A549 treated with Mapracorat at 1 μM for 4 hours (cell line): ENCODE measurements at places on chromosomes 16 and 17. TPM values are rescaled to one million over a fixed set of nuclear protein-coding genes. Genes with fewer than 3 reads are reported as not detected.

PIRT gene
- total RNA-seq: not detected in 5 replicates

BCO1 gene
- total RNA-seq: 0.50 to 1.1 TPM (median 0.91 TPM) in 5 replicates

SECTM1 gene
- total RNA-seq: 1.3 to 2.5 TPM (median 2.0 TPM) in 5 replicates

PPY gene
- not detected in 5 replicates for total RNA-seq

INCA1 gene
- total RNA-seq: 1.7 to 1.9 TPM (median 1.8 TPM) in 5 replicates

TMEM235 gene
- total RNA-seq: not detected in 5 replicates

C16orf46 gene
- 0.45 to 0.95 TPM (median 0.66 TPM) in 5 replicates for total RNA-seq

KRT34 gene
- 0.14 to 0.41 TPM (median 0.39 TPM) in 5 replicates for total RNA-seq

VMO1 gene
- 0.68 to 1.6 TPM (median 0.81 TPM) in 5 replicates for total RNA-seq

SLC6A4 gene
- total RNA-seq: 0.04 TPM in 1 of 5 replicates, not detected in the others

RAB26 gene
- 2.4 to 4.2 TPM (median 3.9 TPM) in 5 replicates for total RNA-seq

MSL1 gene
- 58.5 to 65.4 TPM (median 64.8 TPM) in 5 replicates for total RNA-seq

GNG13 gene
- not detected in 5 replicates for total RNA-seq

KIFC3 gene
- 105 to 161 TPM (median 149 TPM) in 5 replicates for total RNA-seq

MARVELD3 gene
- total RNA-seq: 0.19 to 0.34 TPM (median 0.29 TPM) in 5 replicates

BRICD5 gene
- 2.6 to 6.1 TPM (median 5.7 TPM) in 5 replicates for total RNA-seq

WFIKKN1 gene
- 0.08 to 0.23 TPM (median 0.12 TPM) in 5 replicates for total RNA-seq

TBC1D26 gene
- total RNA-seq: not detected in 5 replicates

CEP112 gene
- 5.2 to 7.9 TPM (median 5.7 TPM) in 5 replicates for total RNA-seq

GSPT1 gene
- total RNA-seq: 175 to 222 TPM (median 179 TPM) in 5 replicates

HASPIN gene
- 11.9 to 13.9 TPM (median 12.3 TPM) in 5 replicates for total RNA-seq

PIK3R6 gene
- total RNA-seq: not detected in 5 replicates

ASPA gene
- total RNA-seq: not detected in 5 replicates

NECAB2 gene
- total RNA-seq: 1.4 to 3.3 TPM (median 2.4 TPM) in 5 replicates

WFIKKN2 gene
- not detected in 5 replicates for total RNA-seq

SLX4 gene
- total RNA-seq: 3.5 to 5.3 TPM (median 4.7 TPM) in 5 replicates

HBQ1 gene
- 4.6 to 8.2 TPM (median 7.1 TPM) in 5 replicates for total RNA-seq

CES4A gene
- total RNA-seq: 1.9 to 3.3 TPM (median 2.9 TPM) in 5 replicates

TMIGD1 gene
- not detected in 5 replicates for total RNA-seq

PRSS22 gene
- 0.64 to 1.5 TPM (median 1.2 TPM) in 5 replicates for total RNA-seq

CDH8 gene
- total RNA-seq: 0.13 to 0.70 TPM (median 0.45 TPM) in 5 replicates

KAT7 gene
- 26.5 to 29.3 TPM (median 27.9 TPM) in 5 replicates for total RNA-seq

HOXB6 gene
- total RNA-seq: 2.9 to 5.9 TPM (median 5.1 TPM) in 5 replicates

SOX15 gene
- 0.16 to 0.52 TPM (median 0.34 TPM) in 5 replicates for total RNA-seq

GOT2 gene
- 166 to 179 TPM (median 168 TPM) in 5 replicates for total RNA-seq

FN3KRP gene
- 66.0 to 68.9 TPM (median 68.6 TPM) in 5 replicates for total RNA-seq

ZNRF1 gene
- total RNA-seq: 17.9 to 25.5 TPM (median 22.1 TPM) in 5 replicates

NFATC2IP gene
- total RNA-seq: 18.0 to 32.6 TPM (median 24.3 TPM) in 5 replicates

EVI2A gene
- total RNA-seq: not detected in 5 replicates

ABCC11 gene
- total RNA-seq: 0.06 to 0.22 TPM (median 0.14 TPM) in 5 replicates

ABCC12 gene
- total RNA-seq: 0.04 to 0.22 TPM (median 0.05 TPM) in 4 of 5 replicates, not detected in the other

CLEC18B gene
- total RNA-seq: 0.07 to 0.38 TPM (median 0.35 TPM) in 5 replicates

ACAP1 gene
- total RNA-seq: 2.7 to 6.9 TPM (median 5.1 TPM) in 5 replicates

ADGRG1 gene
- total RNA-seq: 141 to 205 TPM (median 184 TPM) in 5 replicates

ADAMTS18 gene
- total RNA-seq: 0.06 TPM in 1 of 5 replicates, not detected in the others

TMEM170A gene
- 12.1 to 16.8 TPM (median 15.6 TPM) in 5 replicates for total RNA-seq

SYT17 gene
- 9.7 to 13.1 TPM (median 11.0 TPM) in 5 replicates for total RNA-seq

GPR179 gene
- total RNA-seq: 0.02 to 0.04 TPM (median 0.03 TPM) in 3 of 5 replicates, not detected in the others

PFAS gene
- 39.8 to 50.2 TPM (median 45.6 TPM) in 5 replicates for total RNA-seq

KRT20 gene
- 0.17 to 0.45 TPM (median 0.26 TPM) in 5 replicates for total RNA-seq

NXPH3 gene
- 0.85 to 1.1 TPM (median 0.90 TPM) in 5 replicates for total RNA-seq
